Activated CD8-positive, alpha-beta memory T cell treated with anti-CD3 and anti-CD28 coated beads, Interleukin-2, amount 50 U/mL, for 4 hours (primary cell): ENCODE measurements at places on chromosomes 5 and 9.

- no peak for DNase-seq
Observed at GRCh38 chr9:107929443-107929842, 439.9 kb upstream of the KLF4 start.

DNA sequence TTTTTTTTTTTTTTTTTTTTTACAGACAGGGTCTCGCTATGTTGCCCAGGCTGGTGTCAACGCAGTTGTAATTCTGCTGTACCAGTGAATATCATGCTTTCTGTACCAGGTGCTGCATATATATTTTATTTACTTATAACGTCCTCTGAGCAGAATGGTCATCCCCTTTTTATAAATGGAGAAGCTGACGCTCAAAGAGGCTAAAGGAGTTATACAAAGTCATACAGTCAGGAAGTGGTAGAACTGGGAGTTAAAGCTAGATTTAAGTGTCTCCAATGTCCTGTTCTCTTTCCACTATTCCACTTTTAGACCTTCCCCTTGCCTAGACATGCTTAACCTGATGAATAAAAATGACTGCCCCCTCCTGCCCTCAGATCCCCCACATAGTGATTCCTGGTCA, 1.2 kb upstream of the SIL1 start:
- DNase-seq, result no peak

DNA sequence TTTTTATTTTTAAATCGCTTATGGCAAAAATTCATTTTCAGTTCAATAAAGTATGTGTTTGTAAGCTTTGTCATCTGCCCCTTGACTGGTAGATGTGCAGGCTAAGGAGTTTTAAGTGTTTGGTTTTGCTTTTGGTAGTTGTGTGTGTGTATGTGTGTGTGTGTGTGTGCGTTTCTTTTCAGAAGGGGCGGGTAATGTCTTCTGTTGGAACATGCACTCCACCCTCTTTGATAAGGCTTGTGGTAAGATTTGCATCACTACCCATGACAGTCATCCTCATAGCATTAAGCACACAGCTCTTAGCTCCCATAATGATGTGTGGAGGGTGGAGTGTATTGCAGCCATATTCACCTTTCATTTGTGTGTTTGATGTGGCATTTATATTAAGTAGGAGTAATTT, 92.1 kb upstream of the FSD1L start:
- no peak for DNase-seq

GRCh38 chr5:148145916-148146315, 22.4 kb upstream of the SPINK14 start:
- DNase-seq, result no peak

DNA sequence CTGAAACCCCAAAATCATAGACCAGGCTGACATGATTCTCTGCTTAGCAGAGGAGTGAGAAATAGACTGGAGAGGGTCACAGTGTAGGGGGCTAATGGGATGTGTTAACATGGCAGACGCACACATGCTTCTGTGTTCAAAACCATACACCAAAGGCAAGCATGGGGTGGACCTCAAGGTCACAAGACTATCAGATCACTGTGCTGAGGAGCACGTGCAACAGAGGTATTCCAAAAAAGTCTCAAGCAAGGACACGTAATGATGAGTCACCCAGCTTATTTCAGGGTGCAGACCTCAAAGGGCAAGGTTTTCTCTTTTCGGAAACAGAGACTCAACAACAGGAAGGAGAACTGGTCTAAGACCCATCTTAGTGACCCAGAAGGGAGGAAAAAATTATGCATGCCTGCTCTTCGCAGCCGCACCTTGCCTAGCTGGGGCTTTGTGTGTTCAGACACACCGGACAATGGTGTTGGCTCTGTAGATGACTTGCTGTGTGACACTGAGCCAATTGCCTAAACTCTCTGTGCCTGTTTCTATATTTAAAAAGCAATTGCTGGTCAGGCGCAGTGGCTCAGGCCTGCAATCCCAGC, 20.3 kb downstream of the WHRN start:
- DNase-seq, result peak; percentile 37

DNA sequence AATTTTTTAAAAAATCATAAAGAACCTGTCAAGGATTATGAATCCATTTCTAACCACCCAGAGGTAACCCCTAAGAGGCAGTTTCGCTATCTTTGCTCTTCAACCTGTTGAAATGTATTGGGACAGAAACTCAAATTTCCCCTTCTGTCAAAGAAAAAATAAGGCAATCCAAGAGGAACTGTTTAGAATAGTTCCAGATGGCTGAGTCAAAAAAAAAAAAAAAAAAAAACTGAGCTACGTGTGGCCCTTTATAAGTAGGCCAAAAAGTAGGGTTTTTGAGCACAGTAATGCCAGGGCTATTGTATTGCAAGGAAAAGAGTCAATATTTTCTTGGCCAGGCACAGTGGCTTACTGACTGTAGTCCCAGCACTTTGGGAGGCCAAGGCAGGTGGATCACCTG, 94.9 kb downstream of the RAD23B start:
- DNase-seq, result no peak
